Iris pigment epithelial cell (primary cell): ENCODE measurements at places on chromosomes 4 and X.

GRCh38 chr4:107036584-107037198 is 578 bp upstream of the DKK2 start:
- peak; percentile 14 for DNase-seq

DNA sequence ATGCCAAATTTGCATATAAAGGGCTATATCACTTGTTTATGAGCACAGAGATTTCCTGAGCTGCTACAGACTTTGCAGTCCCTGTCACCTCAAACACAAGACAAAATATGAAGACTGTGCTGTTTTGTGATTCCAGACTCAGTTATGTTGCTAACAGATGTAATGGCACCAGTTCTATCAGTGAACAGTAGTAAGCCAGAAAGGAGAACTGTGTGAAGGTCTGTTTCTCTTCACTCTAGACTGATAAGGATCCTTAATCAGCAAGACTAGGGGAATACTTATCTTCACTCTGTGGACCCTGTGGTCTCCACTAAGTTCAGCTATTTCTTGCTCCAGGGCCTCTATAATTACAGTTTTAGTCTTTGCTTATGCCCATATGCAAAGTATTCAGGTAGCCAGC is 82.7 kb downstream of the ANXA5 start:
- no peak for DNase-seq

DNA sequence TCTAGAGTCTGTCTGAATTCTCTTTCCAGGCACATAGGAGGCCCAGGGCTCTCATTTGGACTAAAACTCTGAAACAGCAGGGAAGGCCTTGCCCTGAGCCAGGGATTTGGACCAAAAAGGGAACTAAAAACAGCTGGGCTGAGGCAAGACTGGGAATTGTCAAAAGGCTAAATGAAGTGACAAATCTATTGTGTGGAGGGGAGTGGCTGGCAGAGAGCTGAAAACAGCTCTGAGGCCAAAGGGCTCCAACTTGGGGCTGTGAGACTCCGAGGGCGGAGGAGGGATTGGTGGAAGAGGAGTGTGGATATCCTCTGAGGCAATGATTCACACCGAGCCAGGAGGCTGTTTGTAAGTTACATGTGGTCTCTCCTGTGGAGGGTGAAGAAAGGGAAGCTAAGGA is 63.2 kb downstream of the PHEX start:
- no peak for DNase-seq

DNA sequence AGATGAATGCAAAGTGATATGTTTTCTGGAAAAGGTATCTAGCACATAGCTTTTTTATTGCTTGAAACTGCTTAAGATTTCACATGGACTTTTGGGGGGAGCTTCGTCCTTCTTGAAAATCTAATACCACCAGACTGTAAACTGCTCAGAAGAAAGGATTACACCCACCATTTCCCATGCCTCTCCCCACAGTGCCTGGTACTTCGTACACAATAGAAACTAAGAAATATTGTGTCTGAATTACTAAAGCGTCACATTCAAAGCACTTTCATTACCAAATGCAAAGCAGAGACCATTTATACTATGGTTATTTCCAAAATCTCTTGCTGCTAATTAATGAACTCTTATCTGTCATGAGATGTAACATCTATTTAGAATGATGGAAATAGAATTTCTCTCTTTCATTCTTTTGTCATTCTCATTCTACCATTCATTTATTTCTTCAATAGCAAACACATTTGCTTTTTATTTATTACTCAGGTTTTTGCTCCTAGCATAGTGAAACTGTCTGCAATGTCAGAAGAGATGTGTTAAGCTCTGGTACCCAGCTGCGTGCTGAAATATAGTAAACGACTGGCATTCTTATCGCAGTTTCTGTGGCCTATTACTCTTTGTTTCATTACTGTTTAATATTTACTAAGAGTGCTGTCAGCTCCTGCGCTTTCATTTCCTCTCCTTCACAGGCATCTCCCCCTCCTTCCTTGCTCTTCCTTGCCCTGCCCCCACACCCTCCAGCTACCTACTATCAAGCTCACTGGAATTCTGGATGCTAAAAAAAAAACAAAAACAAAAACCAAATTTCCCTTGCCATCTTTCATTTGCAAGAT is 51.4 kb upstream of the RAPGEF2 start:
- DNase-seq, result no peak

- DNase-seq, result no peak
Measured at GRCh38 chrX:16457239-16457638, 192.7 kb upstream of the S100G start.

DNA sequence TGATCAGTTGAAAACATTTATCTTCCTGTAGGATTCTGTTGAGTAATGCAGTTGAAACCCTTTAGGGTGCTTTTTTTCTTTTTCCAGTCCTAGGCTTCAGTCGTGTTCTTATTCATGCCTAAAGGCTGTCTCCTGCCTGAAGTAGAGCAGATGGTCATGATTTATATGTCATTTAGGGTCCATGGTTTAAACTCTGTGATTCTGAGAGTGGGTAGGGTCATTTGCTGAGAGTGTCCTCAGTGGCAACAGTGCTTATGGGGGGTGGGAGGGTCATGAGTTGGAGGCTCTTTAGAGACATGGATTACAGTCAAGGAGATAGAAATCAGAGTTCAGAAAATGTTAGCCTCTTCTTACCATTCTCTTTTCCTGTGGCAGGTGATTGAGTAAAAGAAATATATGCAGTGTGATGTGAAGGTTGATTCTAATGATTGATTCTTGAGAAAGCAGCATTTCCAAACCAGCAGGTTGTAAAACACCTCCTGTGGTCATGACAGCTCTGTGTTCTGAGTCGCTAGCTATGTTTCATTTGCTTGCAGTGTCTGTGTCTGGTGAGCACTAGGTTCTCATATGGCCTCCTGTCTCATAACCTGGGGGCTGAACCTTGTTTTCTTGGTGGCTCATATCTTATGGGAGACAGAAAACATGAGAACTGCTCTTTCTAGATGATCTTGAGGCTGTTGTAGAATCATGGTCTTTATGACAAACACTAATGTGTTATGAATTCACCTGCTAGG is 60.4 kb downstream of the JADE1 start:
- no peak for DNase-seq

- DNase-seq, result peak; percentile 47
Measured at GRCh38 chr4:95508421-95508820, 40.4 kb downstream of the UNC5C start.

DNA sequence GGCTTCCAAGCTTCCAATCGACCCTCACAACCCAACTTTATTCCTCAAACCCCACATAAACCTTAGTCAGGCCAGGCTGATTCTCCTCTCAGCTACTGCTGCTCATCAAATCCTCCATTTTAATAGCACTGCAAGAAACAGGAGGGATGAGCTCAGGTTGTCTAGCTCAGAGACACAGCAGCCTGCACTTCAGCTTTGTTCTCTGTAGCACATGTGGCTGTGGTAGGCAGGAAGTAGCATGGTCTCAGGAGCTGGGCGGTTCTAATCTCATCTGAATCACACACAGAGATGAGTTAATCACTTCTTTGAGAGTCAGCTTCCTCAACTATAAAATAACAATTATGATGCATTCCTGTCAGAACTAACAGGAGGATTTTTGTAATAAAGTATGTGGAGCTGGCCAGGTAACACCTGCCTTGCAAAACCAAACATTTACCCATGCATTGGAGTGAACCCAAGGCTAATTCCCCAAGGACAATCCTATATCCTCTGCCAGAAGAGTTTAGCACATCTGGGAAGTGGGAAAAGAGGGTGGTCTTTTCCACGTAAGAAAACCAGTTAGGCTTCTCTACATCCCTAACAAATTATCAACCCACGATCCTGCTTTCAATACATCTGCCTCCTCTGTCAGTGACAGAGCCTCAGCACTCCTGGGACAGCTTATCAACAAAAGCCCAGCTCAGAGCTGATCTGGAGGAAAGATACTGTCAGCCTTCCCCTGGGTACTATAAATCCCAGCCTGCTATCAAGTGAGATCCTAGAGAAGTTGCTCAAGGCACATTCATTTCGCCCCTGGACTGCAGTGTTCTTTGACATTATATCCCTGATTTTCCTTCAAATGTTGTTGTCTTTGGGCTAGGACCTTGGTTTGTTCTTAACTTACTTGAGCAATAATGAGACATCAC is 32.8 kb downstream of the ELOVL6 start:
- DNase-seq, result peak; percentile 91

DNA sequence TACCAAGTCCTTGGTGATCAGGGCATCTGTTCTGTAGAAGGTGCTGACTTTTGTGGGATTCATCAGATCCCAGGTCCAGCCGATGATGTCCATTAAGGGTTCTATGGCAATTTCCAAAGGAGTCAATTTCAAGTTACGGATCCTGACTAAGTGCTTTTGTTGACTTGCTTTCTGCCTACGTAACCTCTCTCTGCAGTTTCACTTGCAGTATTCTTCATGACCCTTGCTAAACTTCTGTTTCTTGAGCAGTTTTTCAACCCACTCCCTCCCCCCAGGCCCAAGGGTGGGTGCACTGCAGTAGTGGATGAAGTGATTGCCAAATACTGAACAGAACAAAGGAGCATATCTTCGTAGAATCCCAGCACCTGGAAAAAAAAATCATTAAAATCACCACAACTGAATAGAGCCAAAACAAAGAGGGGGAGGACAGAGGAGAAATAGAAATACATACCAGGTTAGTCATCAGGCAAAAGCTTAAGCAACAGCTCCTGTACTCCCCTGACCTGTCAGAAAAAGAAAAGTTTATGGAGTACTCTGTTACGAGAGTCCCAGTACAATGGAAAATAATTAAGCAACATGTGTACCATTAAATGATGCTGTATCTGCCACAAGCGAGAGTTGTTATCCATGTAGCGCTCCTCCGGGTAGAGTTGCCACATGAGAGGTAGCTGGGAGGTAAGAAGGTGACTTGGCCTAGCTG is 5.8 kb downstream of the CMC4 start:
- DNase-seq, result peak; percentile 72

DNA sequence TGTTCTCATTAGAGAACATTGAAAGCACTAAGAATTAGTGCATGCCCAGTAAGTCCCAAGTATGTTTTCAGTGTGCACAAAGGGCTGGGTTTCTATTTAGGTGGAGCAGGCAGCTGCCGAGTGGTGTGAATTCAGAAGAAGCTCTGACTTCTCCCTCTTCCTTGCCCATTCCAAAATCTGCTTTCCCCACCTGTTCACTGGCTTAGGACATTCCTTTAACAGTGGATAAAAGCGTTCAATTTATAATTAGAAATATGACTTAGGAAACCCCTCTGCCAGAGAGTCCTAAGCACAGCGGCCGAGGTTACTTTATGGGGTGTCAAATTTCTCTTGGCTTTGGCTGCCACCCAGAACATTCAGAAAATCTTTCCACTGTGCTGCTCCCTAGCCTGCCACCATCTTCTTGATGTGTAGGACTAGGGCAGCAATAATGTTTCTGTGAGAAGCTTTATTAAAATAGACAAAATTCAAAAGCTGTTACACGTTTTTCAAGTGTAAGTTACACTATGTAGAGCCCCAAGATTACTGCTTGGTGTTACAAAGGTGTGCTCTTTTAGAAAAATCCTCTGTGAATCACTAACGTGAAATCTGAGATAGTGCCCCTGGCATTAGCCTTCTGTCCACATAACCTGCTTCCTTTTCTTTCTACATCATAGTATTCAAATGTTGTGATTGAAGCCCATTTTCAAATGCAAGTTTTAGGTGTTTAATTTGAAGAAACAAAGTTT is 191.6 kb upstream of the ANKRD50 start:
- DNase-seq, result peak; percentile 85

DNA sequence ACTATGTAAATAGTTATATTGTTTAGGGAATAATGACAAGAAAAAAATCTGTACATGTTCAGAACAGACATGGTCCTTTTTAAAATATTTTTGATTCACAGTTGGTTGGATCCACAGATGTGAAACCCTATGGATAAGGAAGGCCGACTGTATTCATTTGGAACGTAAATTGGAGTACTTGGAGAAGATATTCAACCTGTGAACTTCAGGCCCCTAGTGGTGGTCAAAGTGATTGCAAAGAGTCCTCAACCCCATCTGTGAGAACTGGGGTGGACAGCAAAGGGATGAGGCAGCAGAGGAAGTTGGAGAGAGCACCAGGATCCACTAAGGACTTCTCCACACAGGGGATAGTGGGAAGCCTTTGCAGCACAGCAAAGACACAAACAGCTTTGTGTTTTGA is 6.2 kb upstream of the CXCL13 start:
- DNase-seq, result peak; percentile 64

DNA sequence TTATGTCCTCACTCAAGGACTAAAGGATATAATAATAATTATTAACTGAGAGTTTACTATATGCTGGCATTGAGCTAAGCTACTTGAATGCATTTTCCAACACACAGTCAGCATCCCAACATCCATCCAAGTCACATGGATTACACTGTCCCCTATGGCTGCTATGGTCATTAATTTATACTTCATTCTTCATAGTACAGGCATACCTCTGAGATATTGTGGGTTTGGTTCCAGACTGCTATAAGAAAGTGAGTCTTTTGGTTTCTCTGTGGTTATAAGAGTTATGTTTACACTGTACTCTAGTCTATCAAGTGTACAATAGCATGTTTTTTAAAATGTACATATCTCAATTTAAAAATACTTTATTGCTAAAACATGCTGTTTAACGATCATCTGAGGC is 89.2 kb downstream of the LNX1 start:
- DNase-seq, result no peak

DNA sequence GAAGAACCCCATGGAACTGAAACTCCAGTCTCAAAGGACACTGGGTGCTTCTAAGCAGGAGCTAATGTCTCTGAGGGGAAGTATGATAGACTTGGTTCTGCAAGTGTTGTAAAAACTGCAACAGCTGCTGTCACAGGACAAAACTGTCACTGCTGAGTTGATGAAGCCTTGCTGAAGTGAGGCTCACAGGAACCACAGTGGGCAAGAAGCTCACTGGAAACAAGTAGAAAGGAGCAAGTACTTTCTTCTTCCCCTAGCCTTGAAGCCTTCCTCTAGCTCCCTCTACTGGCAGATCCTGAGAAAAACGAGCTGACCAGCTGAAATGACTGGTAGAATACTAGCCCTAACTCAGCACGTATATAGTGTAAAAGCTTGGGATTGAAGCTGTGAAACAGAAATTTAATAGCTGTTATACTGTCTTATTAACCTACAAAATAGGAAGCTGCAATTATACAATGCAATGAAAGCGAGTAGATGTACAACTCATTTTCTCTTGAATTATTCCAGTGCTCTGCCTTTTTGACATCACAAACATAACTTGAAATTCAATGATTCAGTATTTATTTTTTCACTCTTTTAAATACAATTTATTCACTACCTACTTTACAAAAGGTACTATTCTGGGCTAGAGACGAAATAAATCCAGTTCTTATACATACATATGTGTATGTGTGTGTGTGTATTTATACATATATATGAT is 91.4 kb downstream of the GABRB1 start:
- DNase-seq, result peak; percentile 72

DNA sequence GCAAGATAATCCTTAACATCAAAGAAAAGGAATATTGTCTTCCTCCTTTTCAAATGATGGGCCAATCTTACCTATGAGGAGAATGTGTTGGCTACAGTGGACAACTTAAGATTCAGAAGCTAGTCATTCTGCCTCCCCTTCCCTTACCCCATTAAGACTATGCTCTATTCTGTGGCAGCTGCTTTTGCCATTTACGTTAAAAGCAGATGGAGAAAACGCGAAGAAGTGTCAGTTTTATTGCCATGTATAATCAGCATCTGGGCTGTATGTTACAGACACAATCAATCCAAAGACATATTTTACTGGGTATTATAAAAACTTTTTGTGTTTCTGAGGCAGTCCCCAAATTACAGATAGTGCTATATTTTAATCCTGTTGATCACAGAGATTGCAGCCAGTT is 196.1 kb upstream of the PACRGL start:
- no peak for DNase-seq
